OCI-M1 (cell line): ENCODE measurements at places on chromosomes 11 and 22.

DNA sequence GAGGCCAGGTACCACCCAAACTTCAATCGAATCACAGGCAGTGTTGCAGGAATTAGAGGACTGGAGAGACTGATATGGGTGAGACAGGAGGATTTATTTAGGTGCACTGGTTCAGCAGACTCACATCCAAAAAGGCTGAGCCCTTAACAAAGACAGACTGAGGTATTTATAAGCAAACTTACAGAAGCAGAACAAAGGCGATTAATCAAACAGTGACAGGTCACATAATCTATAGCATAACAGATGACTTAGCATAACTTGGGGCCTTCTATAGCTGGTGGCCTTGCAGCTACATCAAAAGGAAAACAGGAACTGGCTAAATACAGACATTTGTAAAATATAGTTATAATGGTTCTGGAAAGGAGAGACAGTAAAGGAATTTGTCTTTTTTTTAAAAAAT is 2.1 kb downstream of the APOBEC3B start:
- DNase-seq: peak; percentile 87

DNA sequence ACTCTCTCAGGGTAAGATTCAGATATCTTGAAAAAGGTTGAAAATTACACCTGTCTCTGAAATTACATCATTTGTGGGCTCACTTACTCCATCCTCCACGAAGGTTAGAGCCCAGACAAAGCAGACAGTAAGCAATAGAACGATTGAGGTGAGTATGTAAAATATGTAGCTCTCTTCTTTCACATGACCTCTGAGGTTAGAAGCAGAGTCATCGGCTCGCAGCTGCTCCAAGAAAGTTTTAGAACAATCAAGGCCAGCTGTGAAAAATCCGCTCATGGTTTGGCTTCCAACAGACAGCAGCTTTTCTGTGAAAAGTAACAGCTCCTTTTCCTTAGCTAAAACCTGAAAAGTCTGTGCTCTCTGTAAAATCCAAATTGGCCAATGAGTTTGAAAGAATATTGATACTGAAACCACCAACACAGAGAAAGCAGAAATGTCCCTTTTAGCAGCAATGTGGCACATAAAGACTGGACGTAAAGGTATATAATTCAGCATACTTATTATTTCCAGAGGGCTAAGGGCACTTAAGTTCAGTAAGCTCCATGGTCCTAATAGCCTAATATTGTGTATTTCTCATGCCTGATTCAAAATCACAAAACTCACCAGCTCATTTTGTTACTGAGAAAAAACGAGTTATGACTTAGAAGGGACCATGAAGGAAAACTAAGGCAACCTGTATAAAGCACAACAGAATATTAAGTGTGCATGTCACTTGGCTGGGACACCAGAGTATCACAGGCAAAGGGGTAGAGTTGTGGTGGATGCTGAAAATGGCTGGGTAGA is 78.2 kb downstream of the FAM76B start:
- DNase-seq: no peak

- DNase-seq: no peak
Observed at GRCh38 chr11:131373095-131373725, 2.8 kb downstream of the NTM start.

GRCh38 chr11:20723366-20723765 is 54.0 kb downstream of the NELL1 start:
- no peak for DNase-seq

DNA sequence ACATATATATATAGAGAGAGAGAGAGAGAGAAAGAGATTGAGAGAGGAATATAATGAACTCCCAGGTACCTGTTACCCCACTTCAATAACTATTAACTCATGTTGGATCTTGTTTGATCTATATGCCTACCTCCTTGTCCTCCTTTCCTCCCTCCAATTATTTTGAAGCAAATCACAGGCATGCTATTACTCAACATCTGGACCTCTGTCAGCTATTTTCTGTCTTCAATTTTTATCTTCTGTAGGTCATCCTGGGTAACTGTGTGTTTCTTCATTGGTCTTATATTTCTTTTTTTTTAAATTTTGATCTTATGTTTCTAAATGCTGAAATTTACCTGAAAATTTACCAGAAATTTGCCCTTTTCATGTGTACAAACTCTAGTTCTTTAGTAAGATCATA is 24.8 kb downstream of the UVRAG start:
- no peak for DNase-seq

DNA sequence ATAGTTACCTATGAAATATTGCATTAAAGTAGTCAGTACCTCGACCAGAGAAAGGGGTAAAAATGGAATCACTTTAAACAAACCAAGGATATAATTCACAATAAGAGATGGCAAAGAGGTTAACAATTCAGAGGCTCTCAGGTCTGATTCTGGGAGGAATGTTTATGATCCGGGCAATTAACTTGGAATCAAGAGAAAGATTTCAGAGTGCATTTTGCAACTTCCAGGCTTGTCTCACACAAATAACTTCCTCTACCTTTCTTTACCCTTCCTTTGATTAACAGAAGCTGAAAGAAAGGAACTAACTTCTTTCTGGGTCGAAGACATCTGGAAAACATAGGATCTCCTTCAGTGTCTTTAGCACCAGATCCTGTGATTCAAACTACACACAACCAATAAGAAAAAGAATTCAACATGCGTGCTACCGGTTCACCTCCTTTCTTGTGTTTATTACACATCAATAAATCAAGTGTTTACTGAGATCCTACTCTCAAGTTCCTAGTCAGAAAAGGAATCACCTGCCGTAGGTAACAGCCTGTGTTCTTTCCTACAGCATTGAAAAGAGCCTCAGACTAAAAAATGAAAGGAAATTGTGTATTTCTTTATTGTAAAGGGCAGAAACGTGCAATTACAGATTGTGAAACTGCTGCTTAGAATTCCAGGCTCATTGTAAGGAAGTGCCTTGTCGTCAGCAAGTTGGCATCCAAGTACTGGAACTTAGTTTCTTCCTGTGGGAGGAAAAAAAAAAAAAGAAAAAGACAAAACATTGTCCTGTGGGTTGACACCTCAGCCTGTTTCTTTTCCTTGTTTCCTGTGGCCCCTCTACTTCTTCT is 29.5 kb downstream of the CARD18 start:
- DNase-seq: no peak

- DNase-seq: peak; percentile 98
Observed at GRCh38 chr11:88337987-88338668, 592 bp upstream of the CTSC start.

- DNase-seq: no peak
Observed at GRCh38 chr22:50061824-50062355, 3.8 kb upstream of the TTLL8 start.

DNA sequence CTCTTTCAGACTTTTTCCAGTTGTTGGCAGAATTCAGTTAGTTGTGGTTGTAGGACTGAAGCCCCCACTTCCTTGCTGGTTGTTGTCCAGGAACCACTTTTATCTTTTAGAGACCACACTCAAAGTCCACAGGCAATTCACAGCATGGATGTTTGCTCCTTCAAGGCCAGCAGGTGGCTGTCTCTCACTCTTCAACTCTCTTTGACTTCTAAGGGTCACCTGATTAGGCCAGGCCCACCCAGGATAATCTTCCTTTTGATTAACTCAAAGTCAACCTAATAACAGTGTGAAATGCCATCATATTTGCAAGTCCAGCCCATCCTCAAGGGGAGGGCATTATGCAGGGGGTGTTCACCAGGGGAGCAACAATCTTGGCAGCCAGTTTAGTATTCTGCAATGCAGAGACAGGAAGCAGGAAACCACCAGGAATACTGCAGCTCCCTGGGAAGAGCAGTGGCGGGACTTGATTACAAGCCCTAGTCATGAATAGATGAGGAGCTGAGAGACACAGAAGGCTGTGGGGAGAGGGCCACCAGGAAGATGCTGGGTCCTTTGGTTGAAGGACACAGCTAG is 52.4 kb downstream of the LRRC74B start:
- peak; percentile 77 for DNase-seq

DNA sequence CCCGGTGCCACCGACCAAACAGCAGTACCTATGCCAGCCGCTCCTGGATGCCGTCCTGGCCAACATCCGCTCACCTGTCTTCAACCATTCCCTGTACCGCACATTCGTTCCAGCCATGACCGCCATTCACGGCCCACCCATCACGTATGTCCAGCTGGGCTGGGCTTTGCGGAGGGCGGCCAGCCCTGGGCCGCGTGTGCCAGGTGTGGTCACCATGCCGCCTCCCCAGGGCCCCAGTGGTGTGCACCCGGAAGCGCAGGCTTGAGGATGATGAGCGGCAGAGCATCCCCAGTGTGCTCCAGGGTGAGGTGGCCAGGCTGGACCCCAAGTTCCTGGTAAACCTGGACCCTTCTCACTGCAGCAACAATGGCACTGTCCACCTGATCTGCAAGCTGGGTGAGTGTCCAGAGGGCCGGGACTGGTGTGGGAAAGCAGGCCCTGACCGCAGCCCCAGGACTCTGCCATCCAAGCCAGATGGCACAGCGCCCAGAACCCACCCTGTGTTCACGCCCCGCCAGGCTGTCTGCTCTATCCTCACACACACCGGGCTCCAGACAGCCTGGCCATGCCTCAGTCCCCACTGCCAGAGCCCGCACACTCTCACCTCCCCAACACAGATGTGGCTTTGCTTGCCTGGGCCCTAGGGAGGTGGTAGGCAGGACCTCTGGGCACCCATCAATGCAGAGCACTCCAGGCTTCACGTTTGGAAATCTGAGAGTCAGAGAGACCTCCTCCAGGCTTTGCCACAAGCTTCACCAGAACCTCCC is 77.6 kb downstream of the MED15 start:
- no peak for DNase-seq

DNA sequence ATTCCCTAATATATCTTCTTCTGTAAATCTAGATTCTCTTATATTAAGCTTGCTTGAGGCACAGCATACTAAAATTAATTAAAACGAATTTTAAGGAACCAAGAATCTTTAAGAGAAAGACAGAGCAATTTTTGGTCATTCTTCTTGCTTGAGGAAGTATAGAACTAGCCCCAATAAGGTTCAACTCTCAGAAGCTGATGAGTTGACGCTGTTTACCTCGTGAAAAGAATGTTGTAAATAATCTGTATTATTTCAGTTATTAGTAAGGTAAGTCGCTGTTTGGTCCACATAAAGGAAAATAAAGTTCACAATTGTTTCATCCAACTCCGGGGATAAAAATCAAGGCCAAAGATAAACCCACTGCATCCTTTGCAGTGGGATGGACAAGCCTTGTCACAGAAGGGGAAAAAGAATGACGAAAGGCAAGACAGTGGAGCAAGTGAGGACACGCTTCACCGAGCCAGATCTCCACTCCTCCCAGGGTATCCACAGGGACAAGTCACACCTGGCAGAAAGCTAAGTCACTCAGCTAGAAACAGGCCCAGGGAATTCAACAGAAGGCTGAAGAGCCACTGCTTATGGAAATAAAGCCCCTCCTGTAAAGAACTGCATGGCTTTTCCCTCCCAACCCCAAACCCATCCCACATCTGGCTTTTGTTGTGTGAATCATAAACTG is 752 bp downstream of the POU2AF1 start:
- DNase-seq: no peak

GRCh38 chr22:29831186-29831921 is 6.7 kb downstream of the ASCC2 start:
- peak; percentile 73 for DNase-seq

DNA sequence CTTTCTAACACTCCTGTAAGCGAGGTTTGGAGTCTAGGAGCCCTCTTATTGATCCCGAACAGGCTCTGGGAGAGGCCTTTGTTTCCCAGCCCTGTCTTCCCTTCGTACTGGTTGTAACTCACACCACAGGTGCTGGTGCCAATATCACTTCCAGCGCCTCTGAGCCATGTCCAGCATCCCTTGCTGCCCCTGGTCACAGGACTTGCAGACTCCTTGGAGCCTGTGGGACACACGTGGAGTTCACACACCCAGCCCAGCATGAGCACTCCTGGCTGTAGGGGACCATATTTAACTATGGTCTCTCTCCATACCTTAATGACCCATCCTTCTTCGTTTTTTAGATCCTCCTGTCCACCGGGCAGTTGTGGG is 2.2 kb downstream of the ZBTB16 start:
- DNase-seq: no peak

DNA sequence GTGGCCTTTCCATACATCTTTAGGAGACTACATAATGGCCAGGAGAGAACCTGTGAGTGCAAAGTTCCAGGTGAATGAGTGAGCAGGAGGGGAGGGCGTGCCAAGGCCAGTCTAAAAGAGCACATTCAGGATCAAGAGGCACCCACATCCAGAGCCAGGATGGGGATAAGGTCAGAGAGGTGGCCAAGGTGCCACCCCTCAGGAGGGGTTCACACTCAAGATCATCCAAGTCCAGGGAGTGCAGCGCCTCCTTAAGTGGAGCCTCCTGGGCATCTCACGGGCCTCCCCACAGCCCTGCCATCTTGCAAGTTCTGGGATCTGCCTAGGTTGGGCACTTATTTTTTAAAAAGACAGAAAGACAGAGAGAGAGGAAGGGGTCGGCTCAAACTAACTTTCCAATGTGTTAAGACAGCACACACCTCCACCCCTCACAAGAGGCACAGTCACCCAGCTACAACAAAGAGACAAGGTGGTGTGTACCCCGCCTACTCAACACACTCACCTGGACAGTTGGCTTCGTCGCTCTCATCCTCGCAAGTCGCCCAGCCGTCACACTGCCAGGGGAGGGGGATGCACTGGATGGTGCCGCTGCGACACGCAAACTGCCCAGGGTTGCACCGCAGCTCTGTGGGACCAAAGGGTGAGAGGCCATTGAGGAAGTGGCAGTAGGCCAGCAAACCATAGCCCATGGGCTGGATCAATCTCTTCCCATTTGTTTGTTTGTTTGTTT is 33.2 kb downstream of the DGCR2 start:
- no peak for DNase-seq

GRCh38 chr11:20089796-20090653 is 70.2 kb downstream of the DBX1 start:
- peak; percentile 94 for DNase-seq

DNA sequence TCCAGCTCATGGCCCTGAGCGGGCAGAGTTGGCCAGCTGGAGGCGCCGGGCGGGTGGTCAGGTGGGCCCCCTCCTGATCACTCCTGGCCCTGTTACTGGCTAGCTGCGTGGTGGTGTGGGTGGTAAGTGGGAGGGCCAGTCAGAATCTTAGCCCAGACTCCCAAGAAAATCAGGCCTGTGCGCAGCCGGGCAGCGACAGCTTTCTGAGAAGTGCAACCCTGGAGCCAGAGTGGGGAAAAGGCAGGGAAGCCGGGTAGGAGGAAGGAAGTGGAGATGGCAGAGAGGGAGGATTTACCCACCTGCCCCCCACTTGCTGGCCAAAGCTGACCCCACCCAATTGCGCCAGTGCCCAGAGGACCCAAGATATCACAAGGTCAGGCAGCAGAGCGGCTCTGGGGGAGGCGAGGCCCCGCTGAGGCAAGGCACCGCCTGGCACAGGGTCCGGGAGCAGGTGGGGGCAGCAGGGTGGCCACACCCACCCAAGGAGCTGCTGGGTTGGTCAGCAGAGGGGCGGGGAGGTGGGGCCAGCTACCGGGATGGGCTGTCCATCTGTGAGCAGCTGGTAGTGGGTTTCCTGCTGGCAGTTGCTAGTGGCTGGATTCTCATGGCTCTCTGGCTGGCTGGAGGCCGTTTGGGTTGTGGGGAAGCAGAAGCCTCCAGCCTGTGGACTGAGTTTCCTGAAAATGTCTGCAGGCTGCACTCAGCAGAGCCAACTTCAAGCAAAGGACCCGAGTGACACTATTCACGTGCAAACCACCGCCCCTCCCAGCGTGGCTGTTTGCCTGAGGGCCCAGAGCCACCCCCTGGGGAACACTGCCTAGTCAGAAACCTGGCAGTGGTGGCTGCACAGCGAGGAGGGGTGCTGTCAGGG is 196.4 kb downstream of the IGLL1 start:
- DNase-seq: no peak

- no peak for DNase-seq
Observed at GRCh38 chr11:70186420-70186819, 16.7 kb upstream of the FADD start.
